ENCODE measurements at places on chromosomes 13 and 19. TPM values are rescaled to one million over a fixed set of nuclear protein-coding genes. Genes with fewer than 3 reads are reported as not detected.

Gene MAMSTR
- total RNA-seq = 0.99 TPM

Gene CNFN
- not detected for total RNA-seq

Gene SRRM5
- total RNA-seq = under 0.01 TPM

DNA sequence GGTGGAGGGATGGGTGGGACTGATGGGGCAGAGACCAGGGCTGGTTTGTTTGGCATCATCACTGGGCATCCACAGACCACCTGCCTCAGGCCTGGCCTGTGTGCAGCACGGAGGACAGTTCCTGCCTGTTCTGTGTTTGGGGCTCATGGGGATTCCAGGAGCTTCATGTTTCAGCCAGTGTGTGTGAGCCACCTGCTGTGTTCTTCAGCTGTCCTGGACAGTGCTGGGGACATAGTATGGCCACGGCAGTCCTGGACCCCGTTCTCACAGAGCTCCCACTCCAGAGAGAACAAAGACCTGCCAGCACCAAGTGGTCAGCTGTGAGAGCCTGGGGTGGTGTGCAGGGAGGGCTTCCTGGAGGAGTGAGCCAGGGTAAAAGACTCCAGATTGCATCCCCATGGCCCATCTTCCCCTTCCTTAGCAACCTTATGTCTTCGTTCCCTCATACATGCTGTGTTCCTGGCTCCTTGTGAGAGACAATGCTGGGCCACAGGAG is 2.0 kb upstream of the CCDC97 start:
- no peak for DNase-seq

Measured in fibroblast of lung (primary cell).